ENCODE measurements at places on chromosomes 7 and 10. TPM values are rescaled to one million over a fixed set of nuclear protein-coding genes. Genes with fewer than 3 reads are reported as not detected.

HOXA6 gene
- 1.4 TPM for total RNA-seq

CYP2W1 gene
- total RNA-seq, result not detected

ACTR1A gene
- total RNA-seq, result 167 TPM

NKX1-2 gene
- not detected for total RNA-seq

TAS2R60 gene
- total RNA-seq, result not detected
